Breast epithelium (tissue), 4 donors: ENCODE measurements at places on chromosomes 3 and 15. TPM values are rescaled to one million over a fixed set of nuclear protein-coding genes. Genes with fewer than 3 reads are reported as not detected.
A peak's percentile ranks its signal among the peaks of the same experiment; 100 is the strongest.

DNA sequence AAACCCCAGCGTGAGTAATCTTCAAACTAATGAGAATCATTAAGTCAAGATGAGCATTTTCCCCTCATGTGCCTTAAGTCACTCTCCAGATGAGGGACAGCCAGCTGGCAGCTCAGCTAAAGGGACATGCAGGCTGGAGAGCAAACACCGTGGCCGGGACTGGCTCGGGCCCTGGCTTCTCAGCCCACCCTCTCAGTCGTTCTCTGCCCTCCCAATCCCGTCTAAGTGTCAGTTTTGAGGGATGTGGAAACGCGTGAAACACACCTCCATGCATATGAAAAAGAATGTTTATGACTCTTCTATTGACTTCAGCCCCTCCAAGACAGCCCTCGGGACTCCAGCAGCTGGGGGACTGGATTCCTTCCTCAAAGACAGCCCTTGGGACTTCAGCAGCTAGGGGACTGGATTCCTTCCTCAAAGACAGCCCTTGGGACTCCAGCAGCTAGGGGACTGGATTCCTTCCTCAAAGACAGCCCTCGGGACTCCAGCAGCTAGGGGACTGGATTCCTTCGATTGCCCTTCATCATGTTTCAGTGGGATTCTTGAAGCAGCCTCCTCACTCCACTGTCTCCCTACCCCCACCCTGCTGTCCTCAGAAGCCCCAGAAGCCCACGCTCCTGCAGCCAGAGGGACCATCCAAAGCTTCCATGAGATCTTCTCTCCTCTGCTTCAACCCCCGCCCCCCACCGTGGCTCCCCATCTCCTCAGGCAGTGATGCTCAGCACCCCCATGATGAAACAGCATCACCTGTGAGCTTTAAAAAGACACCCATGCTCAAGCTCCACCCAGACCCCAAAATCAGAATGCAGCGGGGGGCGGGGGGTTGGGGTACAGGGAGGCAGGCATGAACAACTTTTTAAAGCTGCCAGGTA, 228.9 kb downstream of the XXYLT1 start:
- DNase-seq, result peak; percentile 33

The CADPS gene
- under 0.01 TPM for total RNA-seq

- DNase-seq, result no peak
Observed at GRCh38 chr3:149332771-149333170, 665 bp downstream of the TM4SF18 start.

The IQCB1 gene
- total RNA-seq, result 17.9 TPM

DNA sequence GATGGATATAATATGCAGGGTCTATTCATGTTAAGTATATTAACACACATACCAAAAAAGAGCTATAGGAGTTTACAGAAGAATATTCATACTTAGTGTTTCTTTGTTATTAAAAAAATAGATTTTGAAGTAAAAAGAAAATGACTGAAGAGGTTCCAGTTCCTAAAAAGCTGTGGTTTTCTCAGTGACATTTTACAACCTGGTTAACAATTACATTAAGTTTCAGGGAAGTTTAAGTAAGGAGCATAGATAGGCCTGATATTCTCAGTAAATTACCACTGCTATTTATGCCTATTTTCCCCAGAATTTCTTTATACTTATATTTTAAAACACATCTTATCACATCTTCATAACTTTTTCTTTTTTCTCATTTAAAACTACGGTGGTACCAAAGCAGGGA, 43.6 kb upstream of the SPTSSB start:
- DNase-seq, result no peak

DNA sequence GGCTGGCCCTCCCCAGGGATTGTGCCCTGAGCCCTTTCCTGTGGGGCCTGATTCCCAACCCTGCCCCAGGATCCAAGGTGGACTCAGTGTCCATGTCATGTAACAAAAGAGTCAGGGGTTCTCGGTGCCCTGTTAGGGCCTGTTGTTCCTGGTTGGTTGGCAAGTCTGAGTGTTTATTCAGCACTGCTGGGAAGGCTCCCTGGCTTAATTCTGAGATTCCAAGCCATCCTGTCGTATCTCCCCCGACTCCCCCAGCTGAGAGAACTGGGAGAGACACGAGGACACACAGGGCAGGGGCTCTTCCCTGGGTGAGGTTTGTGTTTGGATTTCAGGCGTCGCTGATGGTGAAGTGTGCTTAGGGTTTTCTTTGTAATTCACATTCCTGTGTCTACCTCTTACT, 78.3 kb downstream of the EEFSEC start:
- no peak for DNase-seq

GRCh38 chr15:41932511-41933289, 38.8 kb upstream of the SPTBN5 start:
- no peak for DNase-seq

- DNase-seq, result peak; percentile 37
Observed at GRCh38 chr3:46708401-46709156, 7.4 kb downstream of the TMIE start.

The CRYGS gene
- total RNA-seq, result 4.2 TPM

The SV2B gene
- total RNA-seq, result 4.9 TPM

The SPINK8 gene
- total RNA-seq, result not detected

GRCh38 chr3:165814380-165814779, 22.8 kb downstream of the BCHE start:
- DNase-seq, result no peak

GRCh38 chr3:18827664-18828063, 320.6 kb upstream of the KCNH8 start:
- DNase-seq, result no peak

- DNase-seq, result no peak
Observed at GRCh38 chr3:171123915-171124314, 97.4 kb upstream of the SLC2A2 start.

The MED12L gene
- total RNA-seq, result 1.6 TPM

- DNase-seq, result no peak
Observed at GRCh38 chr3:155418407-155418806, 124.9 kb upstream of the STRIT1 start.

The EXD1 gene
- not detected for total RNA-seq

DNA sequence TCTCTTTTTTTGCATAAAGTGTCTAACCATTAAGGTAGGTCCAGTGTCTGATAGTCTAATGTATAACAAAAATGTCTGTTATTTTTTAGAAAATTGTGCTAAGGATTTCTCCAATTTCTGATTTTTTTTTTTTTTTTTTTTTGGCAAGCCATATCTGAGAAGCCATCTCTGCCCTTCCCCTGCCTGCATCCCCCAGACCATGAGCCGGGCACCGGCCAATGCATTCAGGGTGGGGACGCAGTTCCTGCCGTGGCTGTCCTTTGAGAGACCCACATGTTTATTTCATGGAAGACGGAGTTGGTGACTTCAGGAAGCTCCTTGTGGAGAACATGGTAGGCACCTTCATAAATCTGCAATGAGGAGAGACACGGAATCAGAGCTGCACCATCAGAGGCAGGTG, 19.2 kb downstream of the ABTB1 start:
- no peak for DNase-seq

- DNase-seq, result no peak
Observed at GRCh38 chr3:46898321-46899150, 21.0 kb downstream of the PTH1R start.

GRCh38 chr15:90294601-90295269, 29.3 kb downstream of the NGRN start:
- DNase-seq, result no peak

The CCDC13 gene
- 2.9 TPM for total RNA-seq

The LRRK1 gene
- total RNA-seq, result 14.4 TPM

GRCh38 chr3:100966049-100966491, 27.2 kb downstream of the ABI3BP start:
- no peak for DNase-seq

The FOXL2 gene
- total RNA-seq, result not detected

GRCh38 chr15:59819092-59819491, 130.0 kb upstream of the BNIP2 start:
- no peak for DNase-seq

DNA sequence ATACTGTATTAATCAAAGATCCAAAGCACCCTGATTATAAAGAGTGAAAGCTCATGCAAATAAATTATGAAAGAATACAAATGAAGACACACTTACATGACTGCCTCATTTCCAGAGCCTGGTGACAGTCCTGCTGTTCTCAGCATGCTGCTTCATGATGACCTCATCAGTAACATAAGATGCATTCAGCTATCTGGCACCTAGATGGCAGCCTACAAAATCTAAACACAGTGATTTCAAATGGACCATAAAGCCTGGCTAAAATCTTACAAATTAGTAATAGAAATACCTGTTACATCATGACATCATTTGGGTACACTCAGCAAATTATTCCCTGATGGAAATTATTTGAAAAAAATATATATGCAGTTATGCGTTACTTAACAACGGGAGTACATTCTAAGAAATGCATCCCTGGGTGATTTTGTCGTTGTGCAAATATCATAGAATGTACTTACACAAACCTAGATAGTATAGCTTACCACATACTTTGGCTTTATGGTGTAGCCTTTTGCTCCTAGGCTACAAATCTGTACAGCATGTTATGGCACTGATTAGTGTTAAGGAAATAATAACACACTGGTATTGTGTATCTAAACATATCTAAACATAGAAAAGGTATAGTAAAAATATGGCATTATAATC, 207.2 kb downstream of the EPHA3 start:
- no peak for DNase-seq

The PLIN1 gene
- total RNA-seq, result 132 TPM

DNA sequence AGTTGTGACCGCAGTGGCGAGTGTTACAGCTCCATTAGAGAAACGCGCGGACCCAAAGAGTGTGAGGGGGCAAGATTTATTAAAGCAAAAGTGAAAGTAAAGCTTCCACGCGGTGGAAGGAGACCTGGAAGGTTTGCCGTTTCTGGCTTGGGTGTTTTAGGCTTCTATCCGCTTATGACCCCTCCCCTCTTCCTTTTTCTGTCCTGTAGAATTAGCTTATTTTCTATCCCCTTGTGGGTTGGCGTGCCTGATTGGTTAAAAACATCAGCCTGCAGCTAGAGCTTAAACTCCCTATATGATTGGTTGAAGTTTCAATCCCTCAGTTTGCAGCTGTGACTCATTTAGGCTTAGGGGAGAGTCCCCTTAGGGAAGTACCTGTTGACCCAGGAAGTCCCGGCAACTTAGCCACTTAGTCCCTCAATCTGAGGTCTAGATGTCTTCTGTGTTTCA, 39.6 kb downstream of the C3orf38 start:
- no peak for DNase-seq

DNA sequence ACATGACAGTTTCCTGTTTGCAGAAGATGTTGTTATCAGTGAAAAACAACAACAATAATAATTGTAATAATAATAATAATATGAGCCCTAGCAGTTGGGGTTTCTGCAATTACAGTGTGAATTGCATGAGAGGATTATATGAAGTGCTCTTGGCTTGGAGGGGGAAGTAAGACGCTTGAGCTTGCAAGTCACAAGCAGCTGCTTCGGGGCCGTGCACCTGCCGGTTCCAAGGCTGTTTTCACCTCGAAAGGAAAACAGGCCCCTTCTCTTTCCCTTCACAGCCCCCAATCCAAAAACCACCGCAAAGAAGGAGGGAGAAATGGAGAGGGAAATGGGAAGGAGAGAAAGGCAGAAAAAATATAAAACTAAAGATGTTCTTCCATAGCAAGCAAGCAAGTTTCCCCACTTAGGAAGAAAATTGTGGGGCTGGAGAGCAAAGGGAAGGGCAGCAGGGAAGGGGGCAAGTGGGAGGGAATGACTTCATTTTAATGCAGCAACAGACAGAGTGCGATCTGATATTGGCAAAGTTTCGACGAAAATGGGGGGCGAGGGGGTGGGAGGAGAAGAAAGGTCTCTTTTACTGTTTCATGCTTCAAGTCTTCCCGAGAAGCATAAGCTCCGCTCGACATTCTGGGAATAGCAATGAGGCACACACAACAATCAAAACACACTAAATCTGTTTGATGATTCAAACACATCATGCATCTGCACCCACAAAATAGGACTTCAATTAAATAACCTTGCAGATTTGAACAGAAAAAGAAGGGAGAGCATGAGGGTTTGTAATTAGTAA, 284.2 kb upstream of the ATP11B start:
- DNase-seq, result no peak

- no peak for DNase-seq
Observed at GRCh38 chr3:105284876-105285275, 81.8 kb upstream of the ALCAM start.

The PDCD6IP gene
- 242 TPM for total RNA-seq
